COLO829 (cell line): ENCODE measurements at places on chromosomes 4 and X.

DNA sequence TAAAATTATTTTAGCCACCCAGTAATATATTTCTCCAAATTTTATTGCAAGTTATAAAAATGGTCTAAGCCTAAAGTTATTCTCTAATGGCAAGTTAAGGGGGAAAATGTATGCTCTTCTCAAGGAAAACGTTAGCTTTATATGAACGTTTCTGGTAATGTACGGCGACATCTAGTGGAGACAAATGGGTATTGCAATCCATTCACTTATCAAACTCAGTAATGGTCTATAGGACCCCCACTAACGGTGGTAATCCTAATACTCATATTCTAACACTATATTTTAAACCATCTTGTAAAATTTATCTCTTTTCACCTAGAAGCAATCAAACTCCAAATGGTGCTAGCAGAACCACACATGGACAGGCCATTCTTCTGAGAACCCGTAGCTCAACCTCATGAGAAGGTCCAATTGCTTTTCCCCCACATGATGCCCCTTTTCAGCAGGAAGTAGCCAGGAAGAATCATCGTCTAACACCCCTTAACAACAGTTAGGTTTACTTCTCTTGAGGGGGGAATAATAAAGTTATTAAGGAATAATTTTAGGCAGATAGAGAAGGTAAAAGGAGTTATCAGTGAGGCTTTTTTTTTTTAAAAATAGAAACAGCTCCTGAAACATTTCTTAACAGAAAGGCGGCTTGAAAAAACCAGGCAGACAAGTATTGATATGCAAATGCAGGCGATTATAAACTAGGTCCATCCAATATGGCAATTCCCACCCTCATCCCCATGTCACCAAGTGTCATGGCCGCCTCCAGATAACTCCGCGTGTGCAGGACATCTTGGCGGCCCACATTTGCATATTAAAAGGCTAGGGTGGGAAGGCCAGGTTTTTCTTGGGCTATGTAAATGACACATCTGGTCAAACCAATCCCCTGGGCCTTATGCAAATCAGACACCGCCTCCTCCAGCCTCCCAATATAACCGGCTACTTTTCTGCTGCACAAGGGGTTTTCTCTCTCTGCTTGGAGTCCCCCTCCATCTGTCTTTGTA is 35.0 kb downstream of the NUDT11 start:
- peak; percentile 24 for DNase-seq

- DNase-seq = no peak
These were observed at the start of gene PLXNA3 for GRCh38 chrX:154458116-154458953. Gene PLXNA3, plus strand, starts transcription at chrX:154458281. Its CDS starts 1,903 bp downstream, at chrX:154460184.

GRCh38 chr4:137749466-137749865 is 217.2 kb upstream of the PCDH18 start:
- no peak for DNase-seq

- no peak for DNase-seq
These were observed 120.1 kb downstream of the MANBA start for GRCh38 chr4:102640669-102641068.

DNA sequence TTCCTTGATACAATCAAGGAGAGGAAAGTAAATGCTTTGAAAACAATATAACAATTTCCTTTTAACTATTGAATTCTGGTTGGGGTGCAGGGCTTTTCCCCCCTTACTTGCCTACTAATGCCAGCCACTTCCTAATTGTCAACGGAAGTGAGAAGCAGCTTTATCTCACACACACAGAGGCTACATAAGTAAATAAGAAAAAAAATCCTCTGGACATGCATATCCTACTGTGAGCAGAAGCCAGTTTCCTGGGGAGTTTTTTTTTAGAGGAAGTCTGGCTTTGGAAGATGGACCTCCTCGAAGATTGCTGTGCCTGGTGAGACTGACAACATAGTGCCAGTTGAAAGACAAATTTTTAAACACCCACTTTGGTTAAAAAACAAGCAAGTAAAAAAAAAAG is 180.6 kb downstream of the OPHN1 start:
- DNase-seq = no peak

- DNase-seq = no peak
These were observed 31.0 kb downstream of the AFAP1 start for GRCh38 chr4:7908668-7909067.

DNA sequence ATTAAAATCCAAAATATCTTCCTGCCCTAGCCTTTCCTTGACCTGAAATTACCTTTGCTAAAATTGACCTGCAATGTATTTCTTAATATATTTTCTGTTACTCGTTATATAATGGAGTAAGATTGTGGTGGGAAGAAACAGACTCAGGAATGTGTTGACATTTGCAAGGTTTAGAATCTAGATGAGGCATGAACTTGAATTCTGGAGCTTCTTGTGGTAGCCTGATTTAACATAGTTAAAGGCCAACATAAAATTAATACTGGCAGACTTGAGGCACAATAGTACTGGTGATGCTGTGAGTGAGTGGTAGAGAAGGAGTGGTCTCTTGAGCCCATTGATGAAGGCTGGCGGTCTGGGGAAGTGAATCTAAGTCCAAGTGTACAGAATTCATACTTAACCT is 197.9 kb upstream of the SPRY1 start:
- DNase-seq = no peak

GRCh38 chrX:317424-318067 is 1.1 kb downstream of the GTPBP6 start:
- peak; percentile 86 for DNase-seq

DNA sequence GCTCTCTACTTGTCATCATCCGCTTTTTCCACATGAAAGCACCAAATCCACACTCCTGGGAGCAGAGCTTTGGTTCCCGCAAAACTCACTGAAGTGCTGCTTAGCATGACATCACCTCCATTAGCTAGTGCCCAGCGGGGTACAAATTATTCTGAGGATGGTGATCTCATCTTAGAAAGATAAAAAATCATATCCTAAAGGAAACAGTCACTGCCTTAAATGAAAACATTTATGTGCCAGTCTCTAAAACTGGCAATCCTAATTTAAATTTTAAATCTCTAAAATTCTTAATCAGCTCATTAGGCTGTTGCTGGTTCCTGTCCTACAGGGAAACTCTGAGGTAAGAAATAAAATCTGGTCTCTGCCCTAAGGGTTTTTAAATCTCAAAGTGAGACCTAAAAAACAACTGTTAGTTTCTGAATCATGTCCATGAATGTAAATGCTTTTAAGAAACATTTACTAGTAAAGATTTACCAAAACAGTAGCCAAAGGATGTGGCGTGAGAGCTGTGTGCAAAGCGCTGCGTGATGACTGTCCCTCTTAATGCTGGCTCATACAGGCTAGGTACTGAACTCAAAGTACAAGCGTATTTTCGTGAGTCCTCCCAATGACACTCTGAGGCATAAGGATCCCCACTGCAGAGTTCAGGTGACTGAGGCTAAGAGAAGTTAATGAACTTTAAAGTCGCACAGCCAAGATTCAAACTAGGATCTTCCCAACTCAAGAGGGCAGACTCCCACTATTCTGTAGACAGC is 4.5 kb downstream of the CASP3 start:
- no peak for DNase-seq

DNA sequence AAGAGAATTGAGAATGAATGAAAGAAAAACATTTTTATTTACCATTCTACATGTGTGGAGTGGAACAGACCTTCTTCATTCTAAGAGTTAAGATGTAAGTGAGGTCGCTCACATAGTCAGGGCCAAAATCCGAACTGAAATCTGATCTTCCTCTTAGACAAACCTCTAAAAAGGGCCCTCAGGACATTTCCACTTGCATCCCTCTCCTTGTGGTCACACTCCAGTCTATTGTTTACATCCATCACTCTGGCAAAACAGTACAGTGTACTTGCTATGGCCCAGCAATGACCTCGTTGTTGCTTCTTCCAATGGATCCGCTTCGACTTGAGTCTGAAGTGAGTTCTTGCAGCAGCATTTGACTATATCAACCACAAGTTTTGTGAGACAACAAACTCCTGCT is 54.2 kb downstream of the MOSPD2 start:
- peak; percentile 25 for DNase-seq

DNA sequence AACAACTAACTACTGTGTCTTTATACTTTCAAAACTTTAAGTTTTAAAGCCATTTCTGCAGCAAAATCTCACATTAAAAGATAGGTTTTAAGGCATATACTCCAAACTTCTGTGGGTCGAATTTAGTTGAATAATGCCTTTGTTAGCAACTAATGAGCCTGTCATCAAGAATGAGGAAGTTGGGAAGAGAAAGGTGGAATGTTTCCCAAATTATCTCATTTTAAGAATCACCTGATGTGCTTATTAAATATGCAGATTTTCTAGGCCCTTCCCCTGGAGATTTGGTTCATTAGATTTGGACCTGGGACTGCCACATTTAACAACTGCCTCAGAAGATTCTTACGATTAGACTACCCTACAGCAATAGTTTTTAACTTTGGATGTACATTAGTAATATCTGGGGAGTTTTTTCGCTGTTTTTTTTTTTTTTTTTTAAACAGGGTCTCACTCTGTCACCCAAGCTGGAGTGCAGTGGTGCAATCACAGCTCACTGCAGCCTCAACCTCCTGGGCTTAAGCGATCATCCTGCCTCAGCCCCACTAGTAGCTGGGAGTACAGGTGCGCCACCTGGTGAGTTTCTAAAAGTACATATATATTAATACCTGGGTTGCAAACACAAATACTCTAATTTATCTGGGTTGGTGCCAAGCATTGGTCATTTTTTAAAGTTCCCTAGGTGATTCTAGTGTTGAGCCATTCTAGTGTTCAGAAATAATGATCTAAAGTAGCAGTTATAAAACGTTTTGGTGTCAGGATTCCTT is 16.1 kb upstream of the TASL start:
- no peak for DNase-seq

DNA sequence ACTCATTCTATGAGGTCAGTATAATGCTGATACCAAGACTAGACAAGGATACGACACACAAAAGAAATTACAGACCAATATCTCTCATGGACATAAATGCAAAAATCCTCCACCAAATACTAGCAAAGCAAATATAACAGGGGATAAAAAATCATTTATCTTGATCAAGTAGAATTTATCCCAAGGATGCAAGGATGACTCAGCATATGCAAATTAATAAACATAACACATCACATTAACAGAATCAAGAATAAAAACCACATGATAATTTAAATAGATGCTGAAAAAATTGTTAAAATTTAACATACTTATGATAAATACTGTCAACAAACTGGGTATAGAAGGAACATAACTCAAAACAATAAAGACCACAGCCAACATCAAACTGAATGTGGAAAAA is 69.4 kb upstream of the GABRA2 start:
- DNase-seq = no peak

GRCh38 chrX:70613295-70613694 is 168.7 kb downstream of the DLG3 start:
- DNase-seq = no peak

DNA sequence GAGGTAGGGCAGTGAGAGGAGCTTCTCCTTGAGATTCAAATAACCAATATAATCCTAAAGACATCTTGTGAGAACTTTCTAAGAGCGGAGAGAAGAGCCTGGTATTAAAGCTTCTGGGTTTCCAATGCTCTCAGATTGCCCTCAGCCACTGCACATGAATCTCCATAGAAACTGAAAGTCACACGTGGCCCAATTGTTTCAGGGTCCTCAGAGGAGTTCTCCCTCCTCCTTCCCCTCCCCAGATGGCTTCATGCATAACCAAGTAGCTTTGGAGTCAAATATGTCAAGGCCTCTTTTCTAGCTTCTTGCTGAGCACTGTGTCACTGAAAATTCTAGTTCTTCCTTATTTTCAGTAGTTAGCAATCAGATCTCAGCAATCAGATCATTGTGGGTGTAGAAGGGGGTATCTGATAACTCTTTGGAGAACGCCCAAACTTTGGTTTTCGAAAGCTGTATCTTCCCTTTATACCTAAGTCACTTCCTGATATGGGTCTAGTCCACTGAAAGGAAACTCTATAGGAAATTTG is 2.2 kb downstream of the BTK start:
- no peak for DNase-seq

GRCh38 chr4:155966171-155966570 is 12.5 kb upstream of the CTSO start:
- DNase-seq = no peak

- DNase-seq = no peak
These were observed 62.6 kb upstream of the C4orf54 start for GRCh38 chr4:99720206-99720605.

DNA sequence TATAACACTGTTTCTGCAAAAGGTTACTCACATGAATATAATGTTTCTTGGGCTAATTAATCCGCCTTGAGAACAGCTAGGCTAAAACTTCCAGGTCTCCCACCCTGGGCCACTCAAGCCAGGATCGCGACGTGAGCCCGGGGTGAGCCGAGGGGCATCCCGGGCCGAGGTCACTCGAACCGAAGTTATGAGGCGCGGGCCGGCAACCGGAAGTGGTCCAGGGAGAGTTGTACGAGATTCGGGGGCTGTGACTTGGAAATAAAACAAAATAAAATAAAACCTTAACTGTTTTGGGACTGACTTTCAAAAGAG is 317 bp downstream of the CMC4 start:
- no peak for DNase-seq

DNA sequence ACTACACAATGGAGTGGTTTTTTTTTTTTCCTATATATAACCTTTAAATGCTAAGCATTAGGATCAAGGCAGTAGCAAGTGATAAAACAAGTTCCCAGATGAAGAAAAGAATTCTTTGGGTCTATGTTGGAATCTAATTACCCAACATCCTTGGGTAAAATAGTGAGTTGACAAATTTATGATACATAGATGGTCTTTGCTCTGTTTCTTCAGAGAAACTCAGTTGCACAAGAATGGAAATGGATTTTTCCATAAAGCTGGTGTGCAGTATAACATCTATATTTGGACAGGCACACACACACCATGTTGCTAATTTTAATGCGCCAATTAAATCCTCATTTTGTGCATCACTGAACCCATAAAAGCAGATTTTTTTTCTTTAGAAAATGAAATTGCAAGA is 137.0 kb upstream of the MED14 start:
- DNase-seq = no peak

- DNase-seq = no peak
These were observed 110.6 kb downstream of the SH3KBP1 start for GRCh38 chrX:19776753-19777152.

- no peak for DNase-seq
These were observed 171.8 kb downstream of the SOWAHB start for GRCh38 chr4:76726176-76726575.

DNA sequence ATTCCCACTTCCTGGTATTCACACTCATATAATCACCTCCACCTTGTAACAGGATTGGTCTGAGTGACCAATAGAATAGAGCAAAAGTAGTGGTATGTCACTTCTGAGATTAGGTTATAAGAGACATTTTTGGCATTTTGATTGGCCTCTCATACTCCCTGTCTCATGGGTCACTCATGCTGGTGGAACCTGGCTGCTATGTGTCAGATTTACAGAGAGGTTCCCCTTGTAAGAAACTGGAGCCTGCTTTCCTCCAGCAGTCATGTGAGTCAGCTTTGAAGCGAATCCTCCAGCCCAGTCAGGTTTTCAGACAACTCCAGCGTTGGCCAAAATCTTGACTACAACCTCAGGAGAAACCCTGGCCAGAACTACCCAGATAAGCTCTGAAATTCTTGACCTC is 2.6 kb upstream of the OTUD4 start:
- no peak for DNase-seq
